ENCODE measurements at places on chromosomes 4 and X.

GRCh38 chr4:6938647-6939271 is 29.1 kb downstream of the TBC1D14 start:
- no peak for DNase-seq

DNA sequence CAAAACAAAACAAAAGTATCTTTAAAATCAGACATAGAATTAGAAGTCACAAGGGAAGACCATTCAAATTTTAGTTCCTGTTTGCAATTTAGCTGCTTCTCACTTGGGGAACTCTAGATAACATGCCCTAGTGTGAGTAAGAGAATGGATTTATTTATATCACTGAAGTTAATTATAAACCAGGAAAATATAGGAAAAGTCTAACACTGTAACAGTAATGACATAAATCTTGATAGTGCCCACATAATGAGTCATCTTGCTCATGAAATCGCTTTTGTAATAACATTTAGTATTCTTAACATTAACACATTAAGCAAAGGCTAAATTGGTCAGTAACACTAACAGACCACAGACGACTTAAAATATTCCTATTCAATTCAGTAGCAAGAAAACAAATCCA is 710.7 kb downstream of the STPG2 start:
- DNase-seq, result no peak

- DNase-seq, result peak; percentile 6
Measured at GRCh38 chr4:186104890-186105646, 564 bp downstream of the FAM149A start.

- no peak for DNase-seq
Measured at GRCh38 chr4:118277243-118277642, 75.6 kb downstream of the PRSS12 start.

DNA sequence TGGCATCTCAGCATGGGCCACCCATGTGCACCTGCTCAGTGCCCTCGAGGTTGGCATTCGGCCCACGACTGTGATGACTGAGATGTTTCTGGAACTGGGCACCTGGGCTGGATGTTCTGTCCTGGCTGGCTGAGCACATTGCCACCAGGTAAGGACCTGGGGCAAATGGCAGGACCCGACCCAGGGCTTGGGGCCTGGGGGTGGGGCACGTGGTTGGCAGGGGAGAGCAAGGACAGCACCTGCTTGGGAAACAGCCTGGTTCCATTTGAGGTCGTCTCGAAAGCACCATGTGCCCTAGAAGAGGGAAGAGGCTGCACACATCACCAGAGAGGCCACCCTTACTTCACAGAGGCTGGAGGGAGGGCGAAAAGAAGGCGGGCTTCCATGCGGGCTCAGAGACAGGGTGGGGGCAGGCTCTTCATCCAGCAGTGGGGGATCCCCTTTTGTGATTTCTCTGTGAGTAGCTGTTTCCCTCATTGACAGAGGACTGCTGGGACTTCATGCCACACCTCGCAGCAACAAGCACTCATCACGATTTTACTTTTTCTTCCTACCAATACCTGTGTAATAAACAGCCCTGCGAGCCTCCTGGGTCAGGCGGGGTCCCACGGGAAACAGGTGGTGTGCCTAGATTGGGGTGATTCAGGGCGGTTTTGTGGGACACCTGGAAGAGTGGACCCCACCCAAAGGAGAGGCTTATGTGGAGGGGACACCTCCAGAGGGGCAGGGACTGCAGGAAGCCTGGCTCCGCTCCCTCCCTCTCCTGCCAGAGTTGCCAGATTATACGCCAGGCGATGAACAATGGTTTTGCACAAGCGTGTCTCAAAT is 12.0 kb downstream of the TMEM187 start:
- no peak for DNase-seq
